ENCODE measurements at places on chromosomes 12 and 14. TPM values are rescaled to one million over a fixed set of nuclear protein-coding genes. Genes with fewer than 3 reads are reported as not detected.

- peak overlapping the region; percentile 46 for H3K27ac ChIP-seq
- DNase-seq = no peak
- peaks cover 6% of the 10 kb centered on the region for H3K4me1 ChIP-seq
- H3K4me3 ChIP-seq = peak overlapping the region; percentile 74
These were observed 1.9 kb downstream of the GALNT16 start for GRCh38 chr14:69261761-69262331.

Gene SNAPC1
- 5.2 TPM for total RNA-seq

Gene SRRM4
- 0.19 TPM for total RNA-seq

- H3K4me1 ChIP-seq = no peaks in the 10 kb centered on the region
- no peak overlapping the region for H3K27ac ChIP-seq
- no peaks in the 10 kb centered on the region for H3K27me3 ChIP-seq
- no peak overlapping the region for H3K4me3 ChIP-seq
These were observed 28.7 kb upstream of the OR4E1 start for GRCh38 chr14:21702316-21702715.

- no peak for DNase-seq
- no peak overlapping the region for H3K4me3 ChIP-seq
- H3K4me1 ChIP-seq = no peaks in the 10 kb centered on the region
- no peaks in the 10 kb centered on the region for H3K36me3 ChIP-seq
- no peak overlapping the region for H3K27ac ChIP-seq
These were observed 78.0 kb downstream of the DBX2 start for GRCh38 chr12:44972746-44973421.

- H3K4me3 ChIP-seq = no peak overlapping the region
- no peaks in the 10 kb centered on the region for H3K27me3 ChIP-seq
- H3K36me3 ChIP-seq = no peaks in the 10 kb centered on the region
- H3K4me1 ChIP-seq = no peaks in the 10 kb centered on the region
- DNase-seq = no peak
- no peak overlapping the region for H3K27ac ChIP-seq
These were observed 109.2 kb upstream of the FUT8 start for GRCh38 chr14:65303190-65303898.

- no peaks in the 10 kb centered on the region for H3K36me3 ChIP-seq
These were observed 83.3 kb downstream of the PLXNC1 start for GRCh38 chr12:94231709-94232108.

DNA sequence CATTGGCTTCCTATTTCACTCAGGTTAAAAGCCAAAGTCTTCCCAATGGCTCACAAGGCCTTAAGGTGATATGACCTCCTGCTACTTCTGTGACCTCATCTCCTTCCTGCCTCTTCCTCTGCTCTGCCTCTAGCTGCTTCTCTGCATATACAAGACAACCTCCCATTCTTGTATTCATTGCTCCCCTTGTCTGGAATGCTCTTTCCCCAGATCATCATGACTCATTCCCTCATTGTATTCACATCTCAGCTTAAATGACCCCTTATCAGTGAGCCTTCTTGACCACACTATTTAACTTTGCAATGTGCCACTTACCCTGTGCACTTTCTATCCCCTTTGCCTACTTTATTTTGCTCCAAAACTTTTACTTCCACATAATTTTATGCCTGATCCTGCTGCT is 90.2 kb downstream of the PPP1R12A start:
- H3K36me3 ChIP-seq = peaks cover 15% of the 10 kb centered on the region
- no peak for DNase-seq
- no peaks in the 10 kb centered on the region for H3K27me3 ChIP-seq
- H3K4me1 ChIP-seq = peaks cover 8% of the 10 kb centered on the region

DNA sequence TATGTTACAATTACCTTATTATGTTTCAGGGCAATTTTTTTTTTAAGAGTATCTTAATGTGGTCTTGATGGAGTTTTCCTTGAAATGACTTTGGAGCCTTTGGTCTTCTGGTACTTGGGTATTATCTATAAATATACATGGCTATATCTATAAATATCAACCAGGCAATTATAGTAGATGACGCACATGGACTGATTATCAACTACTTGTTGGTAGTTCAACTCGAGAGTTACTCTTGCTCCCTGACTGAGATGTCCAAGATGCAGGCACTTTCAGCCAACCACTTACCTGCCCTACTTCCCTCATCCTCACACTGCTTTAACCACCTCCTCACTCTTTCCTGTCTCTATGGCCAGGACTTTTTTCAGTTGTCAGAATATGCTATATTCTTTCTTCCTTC is 85.4 kb downstream of the NTN4 start:
- no peaks in the 10 kb centered on the region for H3K27me3 ChIP-seq
- no peak for DNase-seq
- H3K4me1 ChIP-seq = no peaks in the 10 kb centered on the region
- no peak overlapping the region for H3K27ac ChIP-seq

DNA sequence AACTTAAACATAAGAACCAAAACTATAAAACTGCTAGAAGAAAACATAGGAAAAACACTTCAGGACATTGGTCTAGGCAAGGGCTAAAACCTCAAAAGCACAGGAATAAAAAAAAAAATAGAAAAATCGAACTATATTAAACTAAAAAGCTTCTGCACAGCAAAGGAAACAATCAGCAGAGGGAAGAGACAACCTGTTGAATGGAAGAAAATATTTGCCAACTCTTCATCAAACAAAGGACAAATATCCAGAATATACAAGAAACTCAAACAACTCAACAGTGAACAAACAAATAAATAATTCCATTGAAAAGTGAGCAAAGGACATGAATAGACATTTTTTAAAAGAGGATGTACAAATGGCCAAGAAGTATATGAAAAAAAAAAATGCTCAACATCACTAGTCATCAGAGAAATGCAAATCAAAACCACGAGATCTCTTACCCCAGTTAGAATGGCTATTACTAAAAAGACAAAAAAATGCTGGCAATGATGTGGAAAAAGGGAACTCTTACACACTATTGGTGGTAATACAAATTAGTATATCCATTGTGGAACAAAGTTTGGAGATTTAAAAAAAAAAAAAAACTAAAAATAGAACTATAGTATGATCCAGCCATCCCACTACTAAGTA is 152.0 kb downstream of the NDUFA12 start:
- H3K27me3 ChIP-seq = no peaks in the 10 kb centered on the region
- no peaks in the 10 kb centered on the region for H3K4me1 ChIP-seq
- no peak overlapping the region for H3K27ac ChIP-seq

DNA sequence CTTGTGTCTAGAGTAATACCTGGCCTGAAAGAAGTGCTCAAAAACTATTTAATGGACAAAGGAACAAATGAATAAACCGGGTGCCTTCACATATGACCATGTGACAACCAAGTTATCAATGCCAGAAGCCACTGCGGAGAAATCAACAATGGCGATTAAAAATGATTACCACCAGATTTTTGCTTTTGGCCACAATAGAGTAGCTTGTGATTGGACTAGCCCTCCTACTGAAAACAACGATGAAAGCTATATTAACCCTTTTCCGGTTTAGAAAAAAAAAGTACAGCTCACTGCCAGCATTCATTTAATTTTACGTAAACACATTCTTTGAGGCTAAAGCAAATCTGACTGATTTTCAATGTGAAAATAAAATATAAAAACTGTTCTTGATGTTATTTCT is 41.6 kb upstream of the TTC7B start:
- no peaks in the 10 kb centered on the region for H3K36me3 ChIP-seq
- no peaks in the 10 kb centered on the region for H3K27me3 ChIP-seq
- no peak for DNase-seq
- H3K4me1 ChIP-seq = no peaks in the 10 kb centered on the region

- no peaks in the 10 kb centered on the region for H3K36me3 ChIP-seq
- no peak for DNase-seq
- H3K27ac ChIP-seq = no peak overlapping the region
- no peaks in the 10 kb centered on the region for H3K4me1 ChIP-seq
- no peaks in the 10 kb centered on the region for H3K27me3 ChIP-seq
These were observed 33.9 kb upstream of the FAM222A start for GRCh38 chr12:109679501-109680263.

DNA sequence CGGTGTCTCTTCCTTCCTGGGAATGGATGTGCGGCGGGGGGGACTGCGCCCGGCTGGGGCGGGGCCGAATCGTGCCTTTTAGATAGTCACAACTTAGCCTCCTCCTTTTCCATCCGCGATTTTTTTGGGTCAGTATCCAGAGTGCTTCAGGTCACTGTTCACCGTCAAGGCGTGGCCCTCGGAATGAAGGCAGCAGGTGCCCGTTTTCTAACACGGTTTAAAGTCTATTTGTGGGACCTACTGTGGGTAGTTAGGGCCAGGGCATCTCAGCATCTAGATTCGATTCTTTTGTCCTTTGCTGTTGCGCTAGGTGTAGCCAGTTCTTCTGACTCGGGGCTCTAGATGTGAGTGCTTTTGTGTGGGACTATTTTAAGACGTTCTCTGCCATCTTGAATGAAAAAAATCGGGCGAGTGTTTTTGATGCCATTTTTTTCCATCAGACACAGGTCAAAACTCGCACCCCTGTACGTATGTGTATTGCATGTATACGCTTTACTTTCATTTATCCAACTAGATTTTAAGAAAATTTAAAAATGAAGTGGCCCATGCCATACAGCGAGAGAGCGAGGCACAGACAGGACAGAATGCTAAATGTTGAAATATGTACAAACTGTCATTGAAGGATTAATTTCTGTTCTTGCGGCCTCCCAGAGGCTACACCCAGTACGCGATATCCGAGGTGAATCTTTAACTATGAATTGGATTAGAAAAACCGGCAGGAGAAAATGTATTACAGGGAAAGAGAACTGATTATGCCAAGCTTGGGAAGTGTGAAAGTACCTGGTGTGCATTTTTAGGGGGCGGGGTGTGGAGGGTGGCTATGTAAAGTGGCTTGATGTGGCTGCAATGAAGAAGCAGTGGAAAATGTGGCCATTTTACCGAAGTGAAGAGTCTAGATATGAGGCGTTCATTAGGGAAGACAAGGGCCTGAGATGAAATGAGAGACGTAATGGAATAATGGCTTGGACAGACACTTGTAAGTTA is 835 bp downstream of the VEZT start:
- H3K27ac ChIP-seq = peak overlapping the region; percentile 91
- peaks cover 48% of the 10 kb centered on the region for H3K4me1 ChIP-seq
- DNase-seq = no peak
- peak overlapping the region; percentile 88 for H3K4me3 ChIP-seq

- no peak for DNase-seq
- no peaks in the 10 kb centered on the region for H3K4me1 ChIP-seq
- H3K27me3 ChIP-seq = no peaks in the 10 kb centered on the region
- no peaks in the 10 kb centered on the region for H3K36me3 ChIP-seq
- H3K27ac ChIP-seq = no peak overlapping the region
These were observed 26.4 kb upstream of the USP15 start for GRCh38 chr12:62233805-62234204.

DNA sequence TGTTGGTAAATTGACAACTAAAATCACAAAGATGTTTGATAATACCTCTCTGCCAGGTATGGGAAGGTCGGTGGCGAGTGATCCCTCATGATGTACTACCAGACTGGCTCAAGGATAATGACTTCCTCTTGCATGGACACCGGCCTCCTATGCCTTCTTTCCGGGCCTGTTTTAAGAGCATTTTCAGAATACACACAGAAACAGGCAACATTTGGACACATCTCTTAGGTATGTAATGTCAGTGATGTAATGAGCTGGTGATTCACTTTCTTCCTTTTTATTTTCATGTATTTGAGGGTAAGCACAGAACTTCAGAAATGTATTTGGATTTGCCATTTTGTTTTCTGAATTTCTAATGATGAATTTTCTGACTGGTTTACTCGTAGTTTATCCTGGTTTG is 42.6 kb upstream of the LRTM2 start:
- DNase-seq = no peak
- no peaks in the 10 kb centered on the region for H3K27me3 ChIP-seq
- peaks cover 55% of the 10 kb centered on the region for H3K4me1 ChIP-seq
- H3K4me3 ChIP-seq = no peak overlapping the region

Gene VWF
- 136 TPM for total RNA-seq

DNA sequence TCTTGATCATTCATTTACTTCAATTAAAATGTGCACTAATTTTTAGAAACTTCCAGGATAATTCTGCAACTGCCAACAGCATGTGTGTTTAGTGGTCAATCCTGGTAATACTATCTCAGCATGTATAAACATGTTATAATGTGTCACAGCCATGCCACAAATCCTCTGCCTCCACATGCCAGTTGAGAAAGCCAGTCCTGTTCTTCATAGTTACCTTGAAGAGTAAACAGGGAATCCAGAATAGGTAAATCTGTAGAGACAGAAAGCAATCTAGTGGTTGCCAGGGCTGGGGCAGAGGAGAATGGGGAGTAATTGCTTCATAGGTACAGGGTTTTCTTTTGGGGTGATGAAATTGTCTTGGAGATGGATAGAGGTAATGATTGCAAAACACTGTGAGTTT is 85.9 kb downstream of the ARMH4 start:
- H3K4me1 ChIP-seq = no peaks in the 10 kb centered on the region
- DNase-seq = no peak
- no peak overlapping the region for H3K27ac ChIP-seq
- no peaks in the 10 kb centered on the region for H3K36me3 ChIP-seq
- H3K4me3 ChIP-seq = no peak overlapping the region

Gene RIPK3
- total RNA-seq = 1.1 TPM

DNA sequence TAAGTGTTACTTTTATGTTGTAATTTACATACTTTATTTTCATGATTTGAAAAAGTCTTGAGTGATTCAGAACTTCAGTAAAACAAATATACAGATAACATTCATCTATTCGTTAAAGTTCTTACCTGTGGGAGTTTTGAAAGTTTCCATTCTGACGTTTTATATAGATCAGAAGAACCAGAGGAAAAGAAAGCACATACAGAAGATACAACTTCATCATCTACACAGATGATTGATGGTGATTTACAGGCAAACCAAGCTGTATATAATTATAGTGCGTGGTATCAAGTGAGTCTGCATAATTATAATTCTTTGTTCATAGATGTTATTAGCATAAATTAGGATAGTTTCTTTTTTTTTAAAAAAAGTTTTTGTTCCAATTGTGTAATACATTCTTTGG is 20.0 kb downstream of the FKBP3 start:
- no peak overlapping the region for H3K27ac ChIP-seq
- H3K36me3 ChIP-seq = peaks cover 100% of the 10 kb centered on the region
- H3K4me3 ChIP-seq = no peak overlapping the region
- H3K4me1 ChIP-seq = peaks cover 3% of the 10 kb centered on the region

All from psoas muscle (tissue), 8 donors.